ENCODE measurements at places on chromosomes 2 and 18. TPM values are rescaled to one million over a fixed set of nuclear protein-coding genes. Genes with fewer than 3 reads are reported as not detected.

DNA sequence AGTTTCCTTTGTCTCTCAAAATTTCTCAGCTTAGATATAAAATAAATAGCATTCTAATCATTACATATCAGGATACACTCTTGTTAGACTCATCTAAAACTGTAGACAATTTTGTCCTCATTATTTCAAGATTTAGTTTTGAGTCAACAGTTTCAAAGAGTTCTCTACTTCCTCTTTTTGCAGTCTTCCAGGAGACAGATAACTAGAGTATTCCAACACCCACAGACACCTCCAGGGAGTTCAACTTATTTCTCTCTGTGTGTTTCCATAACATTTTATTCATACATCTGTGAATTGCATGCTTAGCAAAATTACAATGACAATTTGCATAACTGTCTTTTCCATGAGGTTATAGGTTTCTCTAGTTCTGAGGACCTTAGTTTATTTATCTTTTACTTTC, 166.6 kb upstream of the HNMT start:
- H3K27me3 ChIP-seq, result no peaks in the 10 kb centered on the region
- H3K4me1 ChIP-seq, result no peaks in the 10 kb centered on the region
- H3K4me3 ChIP-seq, result no peak overlapping the region
- H3K36me3 ChIP-seq, result no peaks in the 10 kb centered on the region

- no peak overlapping the region for H3K4me3 ChIP-seq
- no peaks in the 10 kb centered on the region for H3K4me1 ChIP-seq
- no peak overlapping the region for H3K27ac ChIP-seq
- no peak for DNase-seq
- H3K36me3 ChIP-seq, result no peaks in the 10 kb centered on the region
Measured at GRCh38 chr2:2528846-2529245, 197.8 kb upstream of the MYT1L start.

GRCh38 chr2:64781711-64782390, 128.1 kb upstream of the SERTAD2 start:
- no peak overlapping the region for H3K27ac ChIP-seq
- no peaks in the 10 kb centered on the region for H3K36me3 ChIP-seq

- no peaks in the 10 kb centered on the region for H3K27me3 ChIP-seq
- no peak overlapping the region for H3K27ac ChIP-seq
- no peaks in the 10 kb centered on the region for H3K4me1 ChIP-seq
- no peak for DNase-seq
Measured at GRCh38 chr2:12507295-12507694, 209.4 kb upstream of the TRIB2 start.

DNA sequence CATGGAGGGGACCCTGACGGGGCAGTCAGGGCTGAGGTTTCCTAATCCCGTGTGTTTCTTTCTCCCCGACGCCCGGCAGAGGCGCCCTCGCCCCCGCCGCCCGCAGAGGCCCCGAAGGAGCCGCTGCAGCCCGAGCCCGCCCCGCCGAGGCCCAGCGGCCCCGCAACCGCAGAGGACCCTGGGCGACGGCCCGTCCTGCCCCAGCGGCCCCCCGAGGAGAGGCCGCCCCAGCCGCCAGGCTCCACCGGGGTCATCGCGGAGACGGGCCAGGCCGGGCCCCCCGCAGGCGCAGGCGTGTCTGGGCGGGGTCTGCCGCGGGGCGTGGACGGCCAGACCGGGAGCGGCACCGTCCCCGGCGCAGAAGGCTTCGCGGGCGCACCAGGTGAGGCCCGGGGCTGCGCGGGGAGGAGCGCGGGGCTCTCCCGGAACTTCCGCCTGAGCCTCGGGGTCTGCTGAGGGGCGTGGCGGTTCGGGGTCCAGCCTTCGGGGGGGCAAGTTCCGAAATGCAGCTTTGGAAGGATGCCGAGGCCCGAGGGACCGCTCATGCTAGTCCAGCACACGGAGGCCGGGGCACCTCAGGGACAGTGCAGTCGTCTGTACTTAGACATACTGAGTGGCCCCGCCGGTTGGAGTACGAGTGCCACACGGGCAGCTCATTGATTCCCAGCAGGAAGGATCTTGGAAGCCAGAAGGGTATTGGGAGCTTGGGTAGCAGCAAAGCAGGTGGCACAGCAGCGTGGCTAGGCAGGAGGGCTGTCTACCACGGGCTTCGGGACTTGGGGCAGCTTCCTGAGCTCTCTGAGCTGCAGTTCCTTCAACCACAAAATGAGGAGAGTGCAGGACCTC, 60.1 kb downstream of the EMILIN2 start:
- peak overlapping the region; percentile 68 for H3K27ac ChIP-seq
- DNase-seq, result no peak
- peaks cover 32% of the 10 kb centered on the region for H3K4me1 ChIP-seq
- no peaks in the 10 kb centered on the region for H3K36me3 ChIP-seq
- peak overlapping the region; percentile 56 for H3K4me3 ChIP-seq

GRCh38 chr18:66495844-66496243, 108.0 kb downstream of the CDH19 start:
- H3K36me3 ChIP-seq, result no peaks in the 10 kb centered on the region
- no peaks in the 10 kb centered on the region for H3K27me3 ChIP-seq
- no peak overlapping the region for H3K27ac ChIP-seq
- H3K4me3 ChIP-seq, result no peak overlapping the region

DNA sequence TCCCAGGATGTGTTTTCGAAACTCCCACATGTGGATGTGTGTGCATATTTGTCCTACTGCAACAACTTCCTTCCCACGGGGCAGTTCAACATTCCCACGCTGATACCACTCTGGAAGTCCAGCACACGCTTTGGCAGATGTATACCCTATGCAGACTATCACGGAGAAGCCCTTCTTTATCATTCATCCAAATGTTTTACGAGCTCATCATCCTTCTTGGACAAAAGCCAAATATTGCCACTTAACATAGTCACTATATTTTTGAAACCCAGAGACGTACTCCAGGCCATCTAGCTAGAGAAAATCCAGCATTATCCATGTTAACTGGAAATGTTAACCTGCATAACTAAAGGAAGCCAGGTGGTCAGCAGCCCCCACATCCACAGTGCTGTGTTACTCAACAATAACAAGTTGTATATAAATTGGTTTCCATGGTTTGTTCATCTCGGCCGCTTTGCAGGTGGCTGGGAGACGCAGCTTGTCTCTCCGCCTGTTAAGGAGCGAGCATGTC, 131.5 kb downstream of the ZNF532 start:
- H3K4me3 ChIP-seq, result no peak overlapping the region
- H3K27ac ChIP-seq, result no peak overlapping the region
- H3K36me3 ChIP-seq, result no peaks in the 10 kb centered on the region
- H3K27me3 ChIP-seq, result no peaks in the 10 kb centered on the region
- no peak for DNase-seq
- H3K4me1 ChIP-seq, result peaks cover 5% of the 10 kb centered on the region

DNA sequence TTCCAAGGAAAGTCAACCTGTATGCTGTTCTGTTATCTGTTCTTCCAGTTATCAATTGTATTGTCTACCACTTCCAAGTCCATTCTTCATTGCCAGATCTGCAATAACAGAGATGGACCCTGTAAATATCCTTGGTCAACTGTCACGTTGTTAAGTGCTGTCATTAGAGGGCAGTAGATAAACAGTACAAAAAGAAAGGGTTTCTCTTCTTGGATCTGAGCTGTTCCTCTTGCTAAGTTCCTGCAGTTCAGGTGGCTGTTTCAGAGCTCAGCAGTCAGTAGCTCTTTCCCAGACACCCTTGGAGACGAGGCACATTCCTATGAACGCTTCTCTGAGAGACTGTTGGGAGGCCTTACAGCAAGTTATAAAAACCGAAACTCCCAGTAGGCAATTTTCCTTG, 957.1 kb upstream of the CHAC2 start:
- DNase-seq, result no peak
- no peak overlapping the region for H3K4me3 ChIP-seq
- no peaks in the 10 kb centered on the region for H3K27me3 ChIP-seq
- no peak overlapping the region for H3K27ac ChIP-seq
- H3K36me3 ChIP-seq, result no peaks in the 10 kb centered on the region
- H3K4me1 ChIP-seq, result no peaks in the 10 kb centered on the region

- H3K4me3 ChIP-seq, result no peak overlapping the region
- no peaks in the 10 kb centered on the region for H3K4me1 ChIP-seq
- H3K36me3 ChIP-seq, result no peaks in the 10 kb centered on the region
- no peak for DNase-seq
Measured at GRCh38 chr2:132969371-132969985, 299.5 kb upstream of the LYPD1 start.

DNA sequence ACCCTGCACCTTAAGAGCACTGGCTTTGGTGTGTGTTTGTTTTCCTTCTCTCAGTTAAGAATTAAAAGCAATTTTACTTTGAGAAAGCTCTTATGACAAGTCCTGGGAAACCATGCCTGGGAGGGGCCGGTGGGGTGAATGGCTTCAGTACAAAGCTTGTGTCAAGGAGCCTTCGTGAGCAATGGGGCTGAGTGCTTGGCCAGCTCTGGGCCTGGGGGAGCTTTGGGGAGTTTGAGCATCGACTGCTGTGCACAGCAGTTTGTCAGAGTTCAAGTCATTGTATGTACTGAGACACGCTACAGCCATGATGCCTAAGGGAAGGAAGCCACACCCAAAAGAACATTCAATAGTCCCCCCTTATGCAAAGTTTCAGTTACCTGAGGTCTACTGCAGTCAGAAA, 75.8 kb downstream of the ARHGEF4 start:
- peaks cover 27% of the 10 kb centered on the region for H3K27me3 ChIP-seq
- H3K36me3 ChIP-seq, result no peaks in the 10 kb centered on the region
- no peak for DNase-seq
- H3K27ac ChIP-seq, result no peak overlapping the region
- H3K4me3 ChIP-seq, result no peak overlapping the region

DNA sequence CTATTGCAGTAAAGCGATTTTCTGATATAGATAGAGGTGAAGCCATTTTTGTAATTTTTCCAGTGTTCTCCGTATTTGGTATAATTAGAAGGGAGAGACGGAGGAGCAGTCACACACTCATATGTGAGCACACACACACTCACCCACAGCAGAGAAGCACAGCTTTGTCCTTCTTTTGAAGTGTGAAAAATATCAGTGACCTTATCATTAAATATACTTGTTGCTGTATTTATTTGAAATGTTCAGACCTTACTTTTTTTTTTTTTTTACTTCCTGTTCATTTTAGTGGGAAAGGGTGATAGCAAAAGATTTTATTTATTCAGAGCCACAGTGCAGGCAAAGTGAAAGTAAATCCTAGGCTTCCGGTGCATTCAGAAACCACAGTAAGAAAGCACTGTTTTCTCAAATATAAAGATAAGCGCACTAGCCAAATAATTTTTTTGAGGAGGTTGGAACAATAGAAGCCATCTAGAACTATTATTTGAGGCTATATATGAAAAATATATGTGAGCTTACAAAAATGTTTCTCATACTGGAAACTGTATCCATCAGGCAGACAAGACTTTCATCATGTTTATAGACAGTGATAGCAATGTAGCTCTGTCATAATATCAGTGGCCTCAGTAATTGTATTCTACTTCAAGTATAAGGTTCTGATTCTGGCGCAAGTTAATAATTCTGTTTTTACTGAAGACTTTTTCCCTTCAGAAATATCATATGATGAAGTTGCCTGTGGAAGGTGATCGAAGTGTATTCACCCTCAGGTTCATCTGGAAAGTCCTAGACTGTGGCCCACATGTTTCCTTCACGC, 37.2 kb downstream of the TSHZ1 start:
- no peaks in the 10 kb centered on the region for H3K27me3 ChIP-seq
- no peaks in the 10 kb centered on the region for H3K36me3 ChIP-seq
- H3K27ac ChIP-seq, result peak overlapping the region; percentile 83
- peaks cover 40% of the 10 kb centered on the region for H3K4me1 ChIP-seq

- H3K27me3 ChIP-seq, result peaks cover 9% of the 10 kb centered on the region
- no peaks in the 10 kb centered on the region for H3K36me3 ChIP-seq
- H3K4me3 ChIP-seq, result no peak overlapping the region
- DNase-seq, result no peak
Measured at GRCh38 chr2:219513787-219514186, 495 bp upstream of the ASIC4 start.

- no peaks in the 10 kb centered on the region for H3K36me3 ChIP-seq
- peak overlapping the region; percentile 97 for H3K4me3 ChIP-seq
- no peaks in the 10 kb centered on the region for H3K4me1 ChIP-seq
- no peaks in the 10 kb centered on the region for H3K27me3 ChIP-seq
- peak; percentile 45 for DNase-seq
- peak overlapping the region; percentile 92 for H3K27ac ChIP-seq
Measured at GRCh38 chr2:130372833-130373807, 17.3 kb downstream of the PTPN18 start.

GRCh38 chr18:1840878-1841277, 730.4 kb downstream of the METTL4 start:
- no peaks in the 10 kb centered on the region for H3K27me3 ChIP-seq
- H3K36me3 ChIP-seq, result no peaks in the 10 kb centered on the region
- DNase-seq, result no peak
- no peak overlapping the region for H3K27ac ChIP-seq
- H3K4me1 ChIP-seq, result no peaks in the 10 kb centered on the region
- no peak overlapping the region for H3K4me3 ChIP-seq

DNA sequence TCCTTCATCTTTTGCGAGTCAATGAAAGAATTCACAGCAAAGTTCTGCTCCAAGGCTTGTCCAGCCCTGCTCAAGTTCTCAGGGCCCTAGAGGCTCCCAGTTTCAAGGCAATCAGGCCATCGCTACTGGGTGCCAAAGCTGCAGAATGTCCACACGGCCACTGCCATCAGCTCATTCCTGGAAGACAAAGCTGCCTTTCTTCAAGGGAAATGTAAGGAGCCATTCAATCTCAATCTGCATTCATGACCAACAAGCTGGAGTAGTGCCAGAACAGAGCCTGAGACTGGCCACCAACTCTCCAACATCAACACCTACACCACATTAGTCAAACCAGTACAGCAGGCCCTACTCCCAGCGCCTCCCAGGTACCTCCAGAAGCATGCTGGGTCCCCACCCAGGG, 202.2 kb downstream of the TCF4 start:
- no peaks in the 10 kb centered on the region for H3K36me3 ChIP-seq
- DNase-seq, result no peak
- peak overlapping the region; percentile 6 for H3K27ac ChIP-seq
- peaks cover 6% of the 10 kb centered on the region for H3K4me1 ChIP-seq
- no peaks in the 10 kb centered on the region for H3K27me3 ChIP-seq
- no peak overlapping the region for H3K4me3 ChIP-seq

The SERPINB12 gene
- total RNA-seq, result not detected

The ACOXL gene
- not detected for total RNA-seq

The UCN gene
- 0.71 TPM for total RNA-seq

The COL4A4 gene
- total RNA-seq, result 0.49 TPM

The ANO7 gene
- 0.41 TPM for total RNA-seq

The CDH7 gene
- total RNA-seq, result not detected

The EXOC6B gene
- total RNA-seq, result 25.3 TPM

The ANKRD44 gene
- total RNA-seq, result 38.2 TPM

The DSEL gene
- 15.3 TPM for total RNA-seq

All from sigmoid colon (tissue), 7 donors.